T-cell (primary cell): ENCODE measurements at places on chromosomes 12 and 14. TPM values are rescaled to one million over a fixed set of nuclear protein-coding genes. Genes with fewer than 3 reads are reported as not detected.

ZDHHC22 gene
- total RNA-seq, result not detected

BHLHE41 gene
- not detected for total RNA-seq

DNA sequence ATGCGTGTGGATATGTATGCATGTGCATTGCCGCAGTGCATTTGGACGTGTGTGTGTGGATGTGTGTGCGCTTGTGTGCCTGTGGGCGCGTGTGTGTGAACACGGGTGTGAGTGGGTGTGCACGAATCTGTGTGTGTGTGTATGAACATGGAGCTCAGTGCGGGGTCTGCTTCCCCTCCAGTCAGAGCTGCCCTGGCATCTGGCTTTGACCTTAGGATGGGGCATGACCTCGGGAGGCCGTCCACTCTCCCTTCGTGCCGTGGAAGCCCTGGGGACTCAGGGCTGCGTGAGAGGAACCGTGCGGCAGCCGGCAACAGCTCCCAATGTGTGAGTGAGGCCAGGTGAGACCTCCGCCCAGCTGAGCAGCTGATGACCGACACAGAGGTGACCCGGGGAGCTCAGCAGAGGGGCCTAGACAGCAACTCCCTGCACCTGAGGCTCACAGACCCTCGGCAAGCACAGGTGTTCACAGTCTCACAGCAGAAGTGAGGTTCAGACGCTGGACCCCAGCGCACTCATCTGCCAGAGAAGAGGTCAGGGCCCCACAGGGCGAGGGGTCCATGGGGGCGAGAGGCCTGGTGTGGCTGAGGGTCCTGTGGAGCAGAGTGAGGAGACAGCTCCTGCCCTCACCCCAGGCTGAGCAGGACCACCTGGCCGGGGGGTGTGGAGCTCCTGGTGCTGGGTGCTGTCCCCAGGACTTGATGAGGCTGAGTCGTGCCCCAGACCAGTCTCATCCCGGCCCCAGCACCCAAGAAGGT lies 33.6 kb upstream of the FBRSL1 start:
- H3K4me3 ChIP-seq, result no peak overlapping the region
- no peak for DNase-seq
- no peak overlapping the region for H3K27ac ChIP-seq
- H3K4me1 ChIP-seq, result peaks cover 31% of the 10 kb centered on the region
- H3K27me3 ChIP-seq, result peaks cover 38% of the 10 kb centered on the region
- no peaks in the 10 kb centered on the region for H3K36me3 ChIP-seq

- H3K4me3 ChIP-seq, result no peak overlapping the region
- DNase-seq, result no peak
- H3K36me3 ChIP-seq, result no peaks in the 10 kb centered on the region
- H3K27ac ChIP-seq, result no peak overlapping the region
- H3K4me1 ChIP-seq, result no peaks in the 10 kb centered on the region
Observed at GRCh38 chr14:66293533-66294105, 192.6 kb upstream of the CCDC196 start.

DNA sequence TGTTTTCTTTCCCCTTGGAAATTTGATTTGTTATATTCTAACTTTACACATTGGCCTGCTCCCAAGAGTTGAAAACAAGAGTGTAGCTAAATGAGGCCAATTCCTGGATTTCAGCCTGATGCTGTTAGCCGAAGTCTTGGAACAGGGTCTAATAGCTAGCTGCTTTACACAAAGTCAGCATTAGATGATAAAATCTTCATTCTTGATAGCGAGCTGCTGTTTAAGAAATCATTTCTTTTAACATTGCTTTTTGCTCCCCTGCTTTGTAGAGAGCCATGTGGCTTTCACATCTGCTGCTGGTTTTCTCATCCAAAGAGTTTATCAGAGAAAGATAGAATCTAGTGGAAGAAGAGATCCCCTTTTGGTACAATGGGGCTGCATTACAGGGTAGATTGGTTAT lies 22.3 kb downstream of the FBXW8 start:
- no peaks in the 10 kb centered on the region for H3K4me1 ChIP-seq
- H3K36me3 ChIP-seq, result no peaks in the 10 kb centered on the region
- H3K27me3 ChIP-seq, result no peaks in the 10 kb centered on the region
- H3K27ac ChIP-seq, result no peak overlapping the region

- no peak for DNase-seq
- no peaks in the 10 kb centered on the region for H3K36me3 ChIP-seq
- no peaks in the 10 kb centered on the region for H3K4me1 ChIP-seq
- no peaks in the 10 kb centered on the region for H3K27me3 ChIP-seq
- H3K4me3 ChIP-seq, result no peak overlapping the region
Observed at GRCh38 chr14:91614187-91614586, 104.1 kb upstream of the PPP4R3A start.
